Activated T-helper 2 cell treated with anti-CD3 and anti-CD28 coated beads, Interferon-gamma antibody, Interleukin-2, Interleukin-4, amounts not matched to agents 10 μg/mL and 5 μg/mL and 100 μg/mL, durations not matched to agents 14 hours and 24 hours and 36 hours (primary cell): ENCODE measurements at places on chromosomes 5 and 9.
A peak's percentile ranks its signal among the peaks of the same experiment; 100 is the strongest.

DNA sequence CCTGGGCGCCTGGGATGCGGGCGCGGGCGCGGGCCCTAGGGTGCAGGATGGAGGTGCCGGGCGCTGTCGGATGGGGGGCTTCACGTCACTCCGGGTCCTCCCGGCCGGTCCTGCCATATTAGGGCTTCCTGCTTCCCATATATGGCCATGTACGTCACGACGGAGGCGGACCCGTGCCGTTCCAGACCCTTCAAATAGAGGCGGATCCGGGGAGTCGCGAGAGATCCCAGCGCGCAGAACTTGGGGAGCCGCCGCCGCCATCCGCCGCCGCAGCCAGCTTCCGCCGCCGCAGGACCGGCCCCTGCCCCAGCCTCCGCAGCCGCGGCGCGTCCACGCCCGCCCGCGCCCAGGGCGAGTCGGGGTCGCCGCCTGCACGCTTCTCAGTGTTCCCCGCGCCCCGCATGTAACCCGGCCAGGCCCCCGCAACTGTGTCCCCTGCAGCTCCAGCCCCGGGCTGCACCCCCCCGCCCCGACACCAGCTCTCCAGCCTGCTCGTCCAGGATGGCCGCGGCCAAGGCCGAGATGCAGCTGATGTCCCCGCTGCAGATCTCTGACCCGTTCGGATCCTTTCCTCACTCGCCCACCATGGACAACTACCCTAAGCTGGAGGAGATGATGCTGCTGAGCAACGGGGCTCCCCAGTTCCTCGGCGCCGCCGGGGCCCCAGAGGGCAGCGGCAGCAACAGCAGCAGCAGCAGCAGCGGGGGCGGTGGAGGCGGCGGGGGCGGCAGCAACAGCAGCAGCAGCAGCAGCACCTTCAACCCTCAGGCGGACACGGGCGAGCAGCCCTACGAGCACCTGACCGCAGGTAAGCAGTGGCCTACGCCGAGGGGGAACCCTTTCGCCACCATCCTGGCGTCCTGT, at the start of gene EGR1:
EGR1 (plus strand) TSS at position 219 of the 864 bp plus-strand sequence; CDS start at position 502, 283 bp downstream.
- DNase-seq: peak; percentile 92

DNA sequence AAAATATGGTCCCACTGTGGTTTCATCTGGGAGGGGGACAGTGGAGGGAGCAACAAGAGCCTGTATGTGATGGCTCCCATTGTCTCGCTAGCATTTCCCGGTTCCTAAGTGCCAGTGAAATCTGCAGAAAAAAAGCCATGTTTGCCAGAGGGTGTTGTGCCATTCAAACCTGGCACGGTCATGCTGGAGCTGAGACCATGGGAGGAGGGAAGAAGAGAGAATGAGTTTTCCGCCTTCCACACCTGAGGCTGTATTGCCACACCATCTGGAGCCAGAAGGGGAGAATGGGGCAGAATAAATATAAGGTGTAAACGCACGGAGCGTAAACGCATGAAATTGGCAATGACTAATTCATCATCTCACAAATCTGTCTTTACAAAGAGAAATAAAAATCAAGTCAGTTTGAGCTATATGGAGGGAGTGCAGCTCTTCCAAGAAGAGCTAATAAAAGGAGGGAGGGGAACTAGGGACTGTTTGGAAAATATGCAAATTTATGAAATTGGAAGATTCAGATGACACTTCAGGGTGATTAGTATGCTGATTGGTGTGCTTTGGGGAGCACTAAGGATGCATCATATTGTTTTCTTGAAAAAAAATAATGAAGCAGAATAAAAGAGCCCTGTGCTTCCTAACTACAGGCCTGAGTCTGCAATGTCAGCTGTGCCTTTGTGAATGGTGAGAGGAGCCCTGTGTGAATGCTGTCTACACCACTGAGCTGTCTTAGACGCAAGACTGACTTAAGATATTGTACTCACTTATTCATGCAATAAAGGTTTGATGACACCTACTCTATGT, 237.9 kb downstream of the NSG2 start:
- DNase-seq: no peak

GRCh38 chr5:40436535-40437237, 243.0 kb upstream of the PTGER4 start:
- DNase-seq: peak; percentile 40

GRCh38 chr5:102539996-102540728, 41.4 kb upstream of the SLCO6A1 start:
- no peak for DNase-seq
